ENCODE measurements at places on chromosomes 6 and 20. TPM values are rescaled to one million over a fixed set of nuclear protein-coding genes. Genes with fewer than 3 reads are reported as not detected.

The QRSL1 gene
- 12.6 TPM for polyA plus RNA-seq

The NCOA3 gene
- polyA plus RNA-seq: 38.6 TPM

The GINS1 gene
- 19.3 TPM for polyA plus RNA-seq

DNA sequence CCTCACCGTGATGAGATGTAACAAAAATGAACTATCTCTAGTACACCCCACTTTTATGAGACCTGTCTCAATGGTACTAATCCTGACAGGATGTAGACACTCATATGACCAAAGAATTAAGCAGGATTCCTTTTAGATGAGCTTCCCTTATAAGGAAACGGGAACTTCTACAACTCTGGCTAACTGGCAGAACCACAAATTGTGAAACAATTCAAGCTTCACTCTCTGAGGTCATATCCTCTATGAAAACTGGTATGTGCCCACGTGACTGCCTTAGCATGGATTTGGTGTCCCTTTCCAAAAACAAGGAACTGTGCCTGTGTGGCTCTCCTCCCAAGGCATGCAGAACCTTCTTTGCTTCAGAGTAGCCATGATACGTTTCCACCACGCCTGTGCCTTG lies 14.1 kb upstream of the CPNE5 start:
- no peak for DNase-seq

DNA sequence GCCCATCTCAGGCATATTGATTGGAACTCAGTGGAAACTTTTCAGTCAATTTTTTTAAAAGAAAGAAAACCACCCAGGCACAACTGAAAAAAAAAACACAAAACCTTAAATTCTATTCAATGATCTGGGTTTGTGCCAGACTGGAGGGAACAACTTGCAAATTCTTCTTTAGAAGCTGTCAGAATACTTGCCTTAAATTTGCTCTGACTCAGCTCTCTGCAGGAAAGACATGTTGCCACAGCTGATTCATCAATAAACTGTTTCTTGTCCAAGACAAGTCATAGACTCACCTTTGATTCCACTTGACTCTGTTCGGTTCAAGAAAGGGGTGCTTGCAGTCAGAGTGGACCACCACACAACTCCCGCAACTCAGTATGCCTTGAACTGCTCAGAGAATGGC lies 117.8 kb upstream of the F13A1 start:
- no peak for DNase-seq

DNA sequence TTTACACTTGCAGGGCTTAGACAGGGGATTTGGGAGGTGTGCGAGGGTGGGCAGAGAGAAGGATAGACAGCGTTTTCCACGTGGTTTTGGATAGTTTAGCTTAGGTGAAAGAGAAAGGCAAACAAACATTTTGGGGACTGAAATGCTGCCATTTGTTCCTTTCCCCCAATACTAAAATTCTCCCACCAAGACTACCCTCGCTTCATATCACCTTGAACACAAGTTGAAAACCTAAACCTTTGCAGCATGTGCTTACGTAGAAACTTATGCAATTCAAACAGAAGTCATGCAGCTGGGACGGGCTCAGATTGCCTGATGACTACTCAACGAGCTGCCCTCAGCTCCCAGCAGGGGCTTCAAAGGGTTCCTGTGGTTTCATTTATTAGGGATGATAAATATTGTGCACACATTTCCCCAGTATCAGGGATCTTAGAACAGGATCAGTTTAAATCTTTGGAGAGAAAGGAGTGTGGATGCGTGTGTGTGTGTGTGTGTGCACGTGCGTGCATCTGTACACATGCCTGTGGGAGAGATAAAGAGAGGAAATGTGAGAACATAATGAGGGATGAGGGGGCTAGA lies 77.3 kb downstream of the SLC22A23 start:
- DNase-seq: no peak

DNA sequence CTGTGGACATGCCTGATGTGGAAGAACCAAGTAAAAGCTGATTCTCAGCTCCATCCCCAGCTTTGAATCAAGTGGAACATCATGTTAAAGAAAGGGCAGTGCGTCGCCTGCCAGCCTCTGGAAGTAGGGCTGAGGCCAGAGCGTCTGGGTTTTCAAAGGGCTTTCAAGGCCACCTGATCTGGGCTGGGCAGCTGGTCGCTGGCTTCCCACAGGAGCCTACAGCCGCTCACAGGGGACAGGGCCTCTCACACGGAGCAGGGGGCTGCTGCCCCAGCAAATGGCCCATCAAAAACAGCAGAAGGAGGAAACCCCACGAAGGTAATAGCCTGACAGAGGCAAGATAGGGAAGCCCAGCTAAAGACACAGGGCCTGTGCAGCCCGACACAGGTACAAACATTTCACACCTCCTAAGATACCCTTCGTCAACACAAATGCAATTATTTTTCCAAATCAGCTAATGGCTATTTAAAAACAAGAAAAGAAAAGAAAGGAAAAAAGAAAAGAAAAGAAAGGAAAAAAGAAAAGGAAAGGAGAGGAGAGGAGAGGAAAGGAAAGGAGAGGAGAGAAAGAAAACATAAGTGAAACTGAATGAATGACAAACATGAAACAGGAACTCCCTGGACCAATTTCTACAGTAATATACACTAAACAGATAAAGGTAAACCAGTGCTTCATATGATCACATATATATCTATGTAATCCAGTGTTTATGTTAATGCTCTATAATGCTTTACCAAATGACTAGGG lies 24.8 kb downstream of the RRBP1 start:
- no peak for DNase-seq

DNA sequence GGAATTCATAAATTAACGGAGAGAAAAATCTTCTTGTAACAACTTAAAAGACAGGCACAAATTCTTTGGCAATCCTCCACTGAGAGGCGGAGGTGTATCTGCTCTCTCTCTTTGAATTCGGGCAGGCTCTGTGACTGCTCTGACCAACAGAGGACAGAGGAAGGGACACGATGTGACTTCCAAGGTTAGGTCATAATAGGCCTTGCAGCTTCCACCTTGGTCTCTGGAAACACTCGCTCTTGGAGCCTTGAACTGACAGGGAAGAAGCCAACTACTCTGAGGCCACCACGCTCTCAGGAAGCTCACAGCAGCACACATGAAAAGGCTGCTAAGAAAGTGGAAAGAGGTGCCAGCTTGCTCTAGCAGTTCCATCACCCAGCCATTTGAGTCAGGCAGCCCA lies 14.9 kb downstream of the TOMM34 start:
- no peak for DNase-seq

GRCh38 chr6:136184738-136185137 lies 65.4 kb downstream of the MTFR2 start:
- DNase-seq: no peak

- DNase-seq: no peak
Measured at GRCh38 chr20:42721923-42722322, 467.8 kb downstream of the PTPRT start.

- no peak for DNase-seq
Measured at GRCh38 chr6:123821112-123821511, 17.4 kb downstream of the NKAIN2 start.

DNA sequence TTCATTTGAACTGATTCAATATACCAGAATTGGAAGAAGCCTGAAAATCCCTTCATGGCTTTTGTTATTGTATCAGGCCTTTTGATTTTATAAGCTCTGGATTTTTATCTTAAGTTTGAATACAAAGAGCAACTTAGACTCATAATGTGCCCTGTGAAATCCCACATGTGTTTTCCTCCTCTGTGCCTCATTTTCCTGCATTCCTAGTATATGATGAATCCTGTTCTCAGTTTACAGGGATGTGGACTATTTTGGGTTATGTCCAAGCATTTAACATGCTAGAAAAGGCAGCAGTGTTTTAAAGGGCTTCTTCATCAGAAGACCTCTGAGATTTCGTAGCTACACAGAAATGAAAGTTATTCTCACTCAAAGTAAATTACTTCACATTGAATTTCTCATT lies 455.0 kb downstream of the RFPL4B start:
- DNase-seq: no peak

DNA sequence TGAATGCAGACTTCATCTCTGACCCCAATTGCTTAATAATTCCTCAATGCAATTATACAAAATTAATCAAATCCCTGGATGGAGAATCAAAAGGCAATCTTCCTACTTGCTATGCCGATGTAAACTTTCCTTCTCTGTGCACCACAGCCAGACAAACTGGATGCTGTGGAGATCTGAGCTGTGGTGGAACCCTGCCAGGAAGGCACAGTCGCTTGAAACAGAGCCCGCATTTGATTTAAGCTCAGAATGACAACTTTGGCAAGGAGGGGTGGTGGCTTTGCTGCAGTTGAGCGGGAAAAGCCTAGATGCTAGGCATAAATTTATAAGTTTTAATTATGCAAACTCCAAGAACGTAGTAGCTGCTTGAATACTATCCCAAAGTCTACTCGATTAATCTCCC lies 190.8 kb downstream of the MTFR2 start:
- no peak for DNase-seq
